ENCODE measurements at places on chromosomes 1 and 21.

- no peak for DNase-seq
These were observed 64.1 kb upstream of the TMEM51 start for GRCh38 chr1:15089258-15089992.

GRCh38 chr1:61247881-61248752, 165.8 kb downstream of the NFIA start:
- no peak for DNase-seq

DNA sequence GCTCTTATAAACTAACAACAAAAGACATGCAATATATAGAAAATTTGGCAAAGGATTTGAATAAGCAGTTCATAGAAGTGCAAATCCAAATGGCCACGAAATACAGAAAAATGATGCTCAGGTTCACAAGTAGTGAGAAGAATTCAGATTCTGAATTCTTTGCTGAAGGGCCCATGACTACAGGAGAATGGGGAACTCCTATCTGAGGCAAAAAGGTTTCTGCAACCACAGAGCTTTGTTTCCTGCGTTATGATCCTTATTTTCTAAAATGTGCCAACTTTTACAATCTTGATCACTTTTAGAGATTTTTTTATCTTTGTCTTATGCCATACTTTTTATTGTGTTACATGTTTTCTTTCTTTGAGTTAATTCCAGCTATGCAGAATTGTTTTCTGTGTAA, 91.3 kb downstream of the ITSN1 start:
- DNase-seq = no peak

- no peak for DNase-seq
These were observed 79.7 kb upstream of the BCL10 start for GRCh38 chr1:85356130-85356529.

GRCh38 chr1:76867342-76868130, at the start of gene ST6GALNAC5:
Gene ST6GALNAC5 (plus strand): TSS chr1:76867480.
- DNase-seq = peak; percentile 62

DNA sequence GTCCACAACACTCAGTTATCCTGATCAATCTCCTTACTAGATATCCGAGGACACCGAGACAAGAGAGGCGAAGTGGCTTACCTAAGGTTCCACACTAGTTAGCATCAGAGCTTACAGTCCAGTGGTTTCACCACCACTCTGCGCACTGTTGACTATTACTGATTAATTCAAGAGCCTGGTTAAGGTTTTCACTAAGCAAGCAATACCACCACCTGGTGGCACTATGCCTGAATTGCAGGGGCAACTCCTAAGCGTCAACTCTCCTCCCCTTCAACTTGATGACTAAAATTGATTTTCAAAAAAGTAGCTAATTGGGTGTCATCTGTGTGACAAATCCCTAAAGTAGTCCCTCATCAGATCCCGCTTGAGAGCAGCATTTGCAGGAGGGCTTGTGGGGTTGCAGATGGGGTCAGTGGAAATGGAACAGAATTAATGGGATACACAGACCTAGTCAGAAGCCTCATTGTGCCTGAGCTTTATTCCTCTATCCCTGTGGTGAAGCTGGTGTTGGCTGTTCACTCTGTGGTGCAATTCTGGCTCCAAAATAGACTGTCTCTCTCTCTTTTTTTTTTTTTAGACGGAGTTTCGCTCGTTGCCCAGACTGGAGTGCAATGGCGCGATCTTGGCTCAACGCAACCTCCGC, 9.1 kb downstream of the TTC22 start:
- DNase-seq = peak; percentile 13

DNA sequence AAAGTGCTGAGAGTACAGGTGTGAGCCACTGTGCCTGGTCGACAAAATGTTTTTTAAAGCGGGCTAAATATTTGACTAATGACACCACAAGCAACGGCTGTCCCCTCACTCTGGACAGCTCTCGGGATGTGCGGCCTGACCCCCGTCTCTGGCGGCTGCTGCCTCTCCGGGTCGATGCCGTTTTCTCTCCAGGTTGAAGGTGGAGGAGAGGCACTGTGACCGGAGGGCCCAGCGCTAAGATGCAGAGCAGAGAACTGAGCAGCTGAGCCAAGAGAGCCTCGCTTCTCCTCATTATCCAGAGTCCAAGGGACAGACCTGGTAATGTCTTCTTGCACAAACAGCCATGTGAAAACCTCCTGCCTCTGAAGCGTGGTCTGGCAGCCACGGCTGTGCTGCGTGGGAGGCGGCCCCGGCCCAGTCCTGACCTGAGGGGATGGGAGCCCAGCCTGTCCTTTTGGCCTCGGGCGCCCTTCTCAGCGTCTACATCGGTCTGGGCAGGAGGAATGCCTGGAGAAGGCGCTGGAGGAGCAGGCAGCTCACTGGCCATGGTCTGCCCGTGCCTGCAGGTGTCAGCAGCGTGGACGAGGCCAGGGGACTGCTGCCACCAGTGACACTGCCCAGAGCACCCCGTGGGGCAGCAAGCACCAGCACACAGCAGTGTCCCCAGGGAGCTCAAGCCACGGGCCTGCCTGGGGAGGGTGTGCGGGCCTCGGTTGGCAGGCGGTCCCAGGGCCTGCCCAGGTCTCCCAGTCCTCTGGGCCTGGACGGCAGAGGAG, 10.3 kb downstream of the MORN1 start:
- no peak for DNase-seq

DNA sequence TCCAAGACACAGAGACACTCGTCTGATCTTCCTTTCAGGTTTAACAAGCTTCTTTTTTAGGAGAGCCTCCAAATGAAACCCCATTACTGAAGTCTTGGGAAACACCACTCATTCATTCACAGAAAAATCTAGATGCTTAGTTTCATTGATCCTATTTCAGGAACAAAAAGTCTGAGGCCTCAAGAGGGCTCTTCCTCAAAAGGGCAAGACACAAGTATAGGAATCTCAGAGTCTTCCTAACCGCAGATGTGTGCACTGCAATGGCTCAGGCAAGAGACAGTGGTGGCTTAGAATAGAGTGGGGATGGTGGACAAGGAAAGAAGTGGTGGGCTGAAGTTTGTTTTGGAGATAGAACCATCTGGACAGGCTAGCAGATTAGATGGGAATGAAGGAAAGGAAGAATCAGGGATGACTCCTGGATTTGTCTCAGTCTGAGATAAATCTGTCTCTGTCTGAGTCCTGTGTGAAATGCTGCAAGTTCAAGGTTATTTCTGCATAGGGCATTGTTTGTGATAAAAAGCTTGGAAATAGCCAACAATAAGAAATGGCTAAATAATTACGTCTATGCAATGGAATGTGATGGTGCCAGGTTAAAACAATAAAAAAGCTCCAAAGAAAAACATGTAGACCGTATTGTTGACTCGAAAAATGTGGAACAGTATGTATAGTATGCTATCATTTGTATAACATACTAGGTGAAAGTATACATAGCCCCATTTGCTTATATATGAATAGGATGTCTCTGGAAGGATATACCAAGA, 8.9 kb upstream of the CTSE start:
- no peak for DNase-seq

GRCh38 chr1:182185842-182186756, 124.6 kb upstream of the ZNF648 start:
- peak; percentile 83 for DNase-seq

GRCh38 chr1:160258177-160258798, 4.1 kb downstream of the DCAF8 start:
- DNase-seq = no peak

- DNase-seq = no peak
These were observed 1722.4 kb downstream of the PLA2G4A start for GRCh38 chr1:188551176-188551575.

- DNase-seq = peak; percentile 51
These were observed 618 bp upstream of the SERTAD4 start for GRCh38 chr1:210231846-210232510.

DNA sequence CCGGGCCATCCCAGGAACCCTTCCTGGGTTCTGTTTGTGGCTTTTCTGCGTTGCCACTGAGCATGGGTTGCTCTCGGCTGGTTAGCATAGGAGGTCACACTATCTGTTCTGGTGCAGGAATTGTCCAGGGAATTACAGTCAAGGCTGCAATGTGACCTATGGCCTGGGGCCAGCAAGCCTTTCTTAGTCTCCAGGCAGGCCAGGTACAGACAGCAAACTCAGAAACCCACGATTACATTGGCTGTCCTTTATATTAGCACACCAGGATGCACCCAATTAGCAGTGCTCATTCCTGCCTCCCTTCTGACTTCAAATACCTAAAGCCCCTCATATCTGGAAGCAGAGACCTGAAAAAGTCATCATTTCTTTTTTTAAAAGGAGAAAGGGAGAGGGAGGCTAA, 55.2 kb downstream of the CD247 start:
- DNase-seq = no peak

DNA sequence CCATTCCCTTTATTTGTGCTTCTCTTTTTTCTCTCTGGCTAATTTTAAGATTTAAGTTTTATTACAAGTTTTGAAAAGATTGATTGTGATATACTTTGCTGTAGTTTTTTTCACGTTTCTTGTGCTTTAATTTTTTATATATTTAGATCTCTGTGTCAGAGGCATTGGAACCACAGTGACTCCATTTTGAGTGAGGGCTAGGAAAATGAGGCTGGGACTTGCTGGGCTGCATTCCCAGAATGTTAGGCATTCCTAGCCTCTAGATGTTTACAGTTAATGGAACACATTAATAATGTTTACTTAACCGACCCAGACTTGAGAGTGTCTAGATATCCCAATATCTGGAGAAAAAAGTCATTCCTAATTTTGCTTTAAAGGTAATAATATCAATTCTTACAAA, 939.4 kb downstream of the BRINP3 start:
- DNase-seq = no peak

- no peak for DNase-seq
These were observed 124.4 kb downstream of the TOMM20 start for GRCh38 chr1:235004276-235004675.

GRCh38 chr21:40291560-40291959, 424.3 kb downstream of the PCP4 start:
- no peak for DNase-seq

DNA sequence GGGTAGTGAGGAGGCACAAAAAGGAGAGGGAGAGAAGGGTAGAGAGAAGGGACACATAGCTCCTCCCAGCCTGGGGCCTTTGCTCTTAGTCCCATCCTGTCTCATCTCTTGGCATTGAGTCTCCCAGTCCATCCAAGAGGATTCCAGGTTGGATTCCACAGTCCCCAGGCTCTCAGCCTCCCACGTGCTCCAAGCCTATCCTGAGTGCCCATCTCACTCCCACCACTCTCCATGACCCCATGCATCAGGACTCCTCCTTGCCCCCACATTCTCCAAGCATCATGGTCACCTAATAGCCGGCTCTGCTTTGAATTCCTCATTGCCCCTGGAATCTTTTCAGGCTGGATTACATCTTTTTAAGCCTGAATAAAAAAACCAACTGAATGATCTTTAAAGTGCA, 87.9 kb downstream of the DSCAM start:
- DNase-seq = no peak

DNA sequence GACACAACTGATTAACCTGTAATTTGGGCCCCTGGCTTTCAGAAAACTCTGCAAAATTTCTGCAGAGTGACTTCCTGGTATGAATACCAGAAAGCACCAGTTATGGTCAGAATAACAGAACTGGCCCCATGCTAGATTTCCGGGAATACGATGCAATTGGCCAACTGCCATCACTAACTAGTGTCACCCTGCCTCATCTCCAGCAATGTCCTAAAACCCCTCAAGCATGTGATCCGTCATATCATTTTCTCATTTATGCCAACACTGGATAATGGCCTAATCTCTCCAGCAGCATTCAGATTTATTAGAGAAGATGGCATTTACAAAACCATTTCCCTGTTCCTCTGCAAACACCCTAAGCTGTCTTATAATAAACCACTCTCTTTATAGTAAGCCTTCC, 15.4 kb downstream of the KAZN start:
- no peak for DNase-seq

GRCh38 chr1:111911061-111911460, 78.4 kb downstream of the KCND3 start:
- DNase-seq = no peak
